Skeletal muscle cell (primary cell): ENCODE measurements at places on chromosomes 7 and 10.

GRCh38 chr10:22171131-22171530 is 46.7 kb downstream of the EBLN1 start:
- no peak for DNase-seq

DNA sequence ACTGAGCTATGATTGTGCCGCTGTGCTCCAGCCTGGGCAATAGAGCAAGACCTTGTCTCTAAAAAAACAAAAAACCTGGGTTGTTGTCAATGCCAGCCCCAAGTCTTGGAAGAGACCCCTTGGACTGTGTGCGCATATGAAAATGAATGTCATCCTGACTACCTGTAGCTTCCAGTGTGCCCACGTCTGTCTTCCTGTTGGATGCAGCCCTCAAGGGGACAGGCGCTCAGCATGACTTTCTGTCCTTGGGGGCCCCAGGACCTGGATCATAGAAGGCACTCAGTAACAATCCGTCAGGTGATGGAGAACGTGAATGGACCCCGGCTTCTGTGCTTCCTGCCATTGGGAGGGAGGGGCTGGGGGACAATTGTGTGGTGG is 9.0 kb downstream of the PRF1 start:
- DNase-seq: no peak

GRCh38 chr10:100208276-100208675 is 21.1 kb downstream of the CHUK start:
- no peak for DNase-seq

- no peak for DNase-seq
Observed at GRCh38 chr10:110389255-110389654, 84.5 kb upstream of the SMNDC1 start.

GRCh38 chr10:132939957-132940790 is 2.2 kb downstream of the CFAP46 start:
- DNase-seq: no peak

GRCh38 chr10:119325131-119325530 is 117.8 kb downstream of the GRK5 start:
- no peak for DNase-seq

DNA sequence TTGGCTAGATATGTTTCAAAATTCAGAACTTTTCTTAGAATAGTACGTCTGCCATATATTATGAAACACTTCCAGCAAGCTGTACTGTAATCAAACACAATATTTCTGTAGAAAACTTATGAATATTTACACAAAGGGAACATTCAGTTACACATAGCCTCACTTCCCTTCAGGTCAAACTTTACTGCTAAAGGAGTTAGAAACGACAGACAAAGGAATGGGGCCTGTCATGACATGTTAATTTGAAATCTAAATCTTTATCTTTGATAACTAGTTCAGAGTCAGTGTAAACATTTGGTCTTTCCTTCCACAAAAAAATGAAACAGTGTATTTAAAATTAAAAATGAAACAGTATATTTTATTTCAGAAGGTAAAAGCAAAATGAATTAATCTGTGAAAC is 1.0 kb upstream of the CROT start:
- no peak for DNase-seq

GRCh38 chr7:137129025-137129424 is 214.5 kb downstream of the PTN start:
- DNase-seq: no peak

DNA sequence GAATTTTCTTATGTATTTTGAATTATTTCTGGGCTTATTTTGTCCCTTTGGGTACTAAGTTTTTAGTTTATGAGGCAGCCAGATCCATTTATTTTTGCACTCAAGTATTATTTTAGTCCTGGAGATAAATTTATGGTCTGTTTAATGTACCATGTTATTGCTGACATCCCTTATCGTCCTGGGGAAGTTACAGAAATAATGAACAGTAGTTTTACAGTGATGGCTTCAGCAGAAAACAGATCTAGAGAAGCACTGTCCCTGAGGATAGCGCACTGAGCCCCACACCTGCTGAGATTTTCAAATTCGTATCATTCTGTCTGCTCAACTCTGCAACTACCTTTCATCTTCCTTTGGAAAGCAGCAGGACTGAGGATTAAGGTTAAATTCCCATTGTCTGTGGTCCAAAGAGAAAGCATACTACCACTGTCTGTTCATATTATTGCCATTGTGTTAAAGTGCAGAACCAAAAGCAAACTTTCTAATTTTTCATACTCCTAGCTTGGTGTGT is 168.3 kb downstream of the SNX13 start:
- no peak for DNase-seq

GRCh38 chr7:125857606-125858005 is 928.0 kb upstream of the POT1 start:
- no peak for DNase-seq

- DNase-seq: no peak
Observed at GRCh38 chr7:154738216-154738615, 264.7 kb downstream of the PAXIP1 start.

DNA sequence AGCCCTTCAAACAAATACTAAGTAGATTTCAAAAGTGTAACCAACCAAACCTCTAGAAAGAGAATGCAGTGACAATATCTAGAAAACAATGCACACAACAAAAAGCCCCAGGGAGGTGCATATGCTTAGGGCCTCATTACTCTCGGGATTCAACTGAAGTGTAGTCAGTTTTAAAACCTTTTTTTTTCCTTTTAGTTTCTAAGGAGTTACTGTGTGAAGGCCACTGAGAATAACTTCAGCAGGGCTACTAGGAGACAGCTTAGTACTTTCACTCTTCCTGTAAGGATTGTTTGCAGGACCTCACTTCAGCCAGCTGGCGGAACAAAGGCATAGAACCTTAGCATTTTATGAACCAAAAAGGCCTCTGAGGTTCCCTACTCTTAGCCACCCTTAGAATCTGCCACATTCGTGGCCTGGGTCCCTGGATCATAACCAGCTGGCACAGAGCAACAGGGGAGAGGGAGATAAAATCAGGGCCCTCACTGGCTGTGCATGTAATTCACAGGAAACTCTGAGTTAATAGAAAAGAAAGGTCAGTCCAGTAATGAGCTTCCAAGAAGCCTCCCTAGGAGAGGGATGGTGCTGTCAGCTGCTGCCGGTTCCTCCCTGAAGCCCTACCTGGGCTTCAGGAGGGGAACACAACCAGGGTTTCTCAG is 3.6 kb downstream of the VOPP1 start:
- DNase-seq: no peak

GRCh38 chr7:83517035-83517700 is 131.8 kb downstream of the SEMA3E start:
- DNase-seq: no peak
